ENCODE measurements at places on chromosomes 16 and 17. TPM values are rescaled to one million over a fixed set of nuclear protein-coding genes. Genes with fewer than 3 reads are reported as not detected.
A peak's percentile ranks its signal among the peaks of the same experiment; 100 is the strongest.

DNA sequence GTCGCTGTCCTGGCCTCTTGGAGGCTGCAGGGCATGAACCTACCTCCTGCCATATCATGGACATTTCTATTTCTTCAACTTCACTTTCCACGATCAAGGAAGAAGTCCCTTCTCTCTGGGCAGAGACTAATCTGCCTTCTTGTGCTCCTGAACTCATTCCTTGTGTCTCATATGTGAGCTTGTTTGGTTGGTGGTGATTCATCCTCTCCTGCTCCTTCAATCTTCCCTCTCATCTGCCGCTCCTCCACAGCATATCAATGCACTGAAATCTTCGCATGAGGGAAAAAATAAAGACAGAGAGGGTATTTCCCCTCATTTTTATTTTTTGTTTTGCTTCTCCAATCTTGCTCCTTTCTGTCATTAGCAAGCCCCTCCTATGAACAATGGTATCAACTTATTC is 571.7 kb upstream of the GOT2 start:
- no peaks in the 10 kb centered on the region for H3K27me3 ChIP-seq
- no peak for DNase-seq
- no peaks in the 10 kb centered on the region for H3K36me3 ChIP-seq
- no peaks in the 10 kb centered on the region for H3K4me1 ChIP-seq
- no peak overlapping the region for H3K4me3 ChIP-seq
- no peak overlapping the region for H3K27ac ChIP-seq

Gene MPP3
- not detected for total RNA-seq

- no peak for DNase-seq
- no peaks in the 10 kb centered on the region for H3K4me1 ChIP-seq
- H3K4me3 ChIP-seq: no peak overlapping the region
- H3K36me3 ChIP-seq: no peaks in the 10 kb centered on the region
- peaks cover 14% of the 10 kb centered on the region for H3K27me3 ChIP-seq
These were observed 602.0 kb upstream of the C16orf82 start for GRCh38 chr16:26464576-26465266.

Gene PRCD
- 0.78 TPM for total RNA-seq

Gene NXN
- total RNA-seq: 0.61 TPM

Gene ZP2
- total RNA-seq: not detected

Gene SLC22A31
- 0.53 TPM for total RNA-seq

GRCh38 chr17:57289613-57290012 is 33.3 kb downstream of the MSI2 start:
- H3K4me1 ChIP-seq: peaks cover 30% of the 10 kb centered on the region
- H3K27ac ChIP-seq: no peak overlapping the region
- H3K36me3 ChIP-seq: no peaks in the 10 kb centered on the region
- no peaks in the 10 kb centered on the region for H3K27me3 ChIP-seq
- no peak for DNase-seq

- H3K36me3 ChIP-seq: no peaks in the 10 kb centered on the region
- H3K27ac ChIP-seq: peak overlapping the region; percentile 1
- H3K27me3 ChIP-seq: peaks cover 9% of the 10 kb centered on the region
- peak overlapping the region; percentile 51 for H3K4me3 ChIP-seq
- DNase-seq: no peak
These were observed 12.3 kb downstream of the CES4A start for GRCh38 chr16:67000384-67001351.

Gene OR1G1
- not detected for total RNA-seq

DNA sequence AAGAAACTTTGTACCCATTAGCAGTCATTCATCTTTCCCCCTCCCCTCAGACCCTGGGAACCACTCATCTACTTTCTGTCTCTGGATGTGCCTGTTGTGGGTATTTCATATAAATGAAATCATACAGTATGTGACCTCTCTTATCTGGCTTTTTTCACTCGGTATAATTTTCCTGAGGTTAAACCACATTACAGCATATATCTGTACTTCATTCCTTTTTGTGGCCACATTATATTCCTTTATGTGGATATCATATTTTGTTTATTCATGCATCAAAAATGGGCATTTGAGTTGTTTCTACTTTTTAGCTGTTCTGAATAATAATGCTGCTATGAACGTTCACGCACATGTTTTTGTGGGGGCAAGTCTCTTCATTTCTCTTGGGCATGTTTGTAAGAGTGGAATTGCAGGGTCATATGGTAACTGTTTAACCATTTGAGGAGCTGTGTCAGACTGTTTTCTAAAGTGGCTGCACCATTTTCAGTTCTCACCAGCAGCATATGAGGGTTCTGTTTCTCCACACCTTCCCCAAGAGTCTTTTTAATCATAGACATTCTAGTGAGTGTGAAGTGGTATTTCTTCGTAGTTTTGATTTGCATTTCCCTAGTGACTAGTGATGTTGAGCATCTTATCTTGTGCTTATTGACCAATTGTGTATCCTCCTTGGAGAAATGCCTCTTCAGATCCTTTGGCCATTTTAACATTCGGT is 3.8 kb downstream of the SNX29 start:
- no peak for DNase-seq
- H3K27ac ChIP-seq: no peak overlapping the region
- H3K27me3 ChIP-seq: no peaks in the 10 kb centered on the region
- H3K4me1 ChIP-seq: peaks cover 29% of the 10 kb centered on the region
- H3K4me3 ChIP-seq: no peak overlapping the region

- H3K27me3 ChIP-seq: no peaks in the 10 kb centered on the region
- H3K27ac ChIP-seq: peak overlapping the region; percentile 68
- DNase-seq: no peak
These were observed 17.4 kb downstream of the CA4 start for GRCh38 chr17:60167065-60167741.

Gene CACNG3
- total RNA-seq: not detected

- peaks cover 5% of the 10 kb centered on the region for H3K4me1 ChIP-seq
- no peak overlapping the region for H3K27ac ChIP-seq
- no peak for DNase-seq
- H3K27me3 ChIP-seq: peaks cover 14% of the 10 kb centered on the region
- H3K4me3 ChIP-seq: peak overlapping the region; percentile 40
These were observed 15.7 kb upstream of the CCL1 start for GRCh38 chr17:34378664-34379101.

Gene SLC39A11
- total RNA-seq: 56.1 TPM

GRCh38 chr17:81161972-81162371 is 3.3 kb upstream of the PVALEF start:
- no peaks in the 10 kb centered on the region for H3K27me3 ChIP-seq
- no peaks in the 10 kb centered on the region for H3K4me1 ChIP-seq
- no peak overlapping the region for H3K27ac ChIP-seq
- H3K36me3 ChIP-seq: no peaks in the 10 kb centered on the region

GRCh38 chr16:79287424-79287917 is 313.1 kb downstream of the MAF start:
- peaks cover 15% of the 10 kb centered on the region for H3K36me3 ChIP-seq
- H3K27me3 ChIP-seq: peaks cover 11% of the 10 kb centered on the region
- DNase-seq: no peak

Gene KRT33A
- not detected for total RNA-seq

- no peak overlapping the region for H3K4me3 ChIP-seq
- peaks cover 62% of the 10 kb centered on the region for H3K4me1 ChIP-seq
- H3K36me3 ChIP-seq: peaks cover 19% of the 10 kb centered on the region
- no peak for DNase-seq
- H3K27me3 ChIP-seq: no peaks in the 10 kb centered on the region
These were observed 37.1 kb downstream of the LDHD start for GRCh38 chr16:75079346-75079926.

- peaks cover 3% of the 10 kb centered on the region for H3K36me3 ChIP-seq
- no peaks in the 10 kb centered on the region for H3K27me3 ChIP-seq
- no peaks in the 10 kb centered on the region for H3K4me1 ChIP-seq
- no peak for DNase-seq
- no peak overlapping the region for H3K27ac ChIP-seq
These were observed 5.7 kb upstream of the EXOSC6 start for GRCh38 chr16:70257391-70257790.
